ENCODE measurements at places on chromosomes 1 and 21. TPM values are rescaled to one million over a fixed set of nuclear protein-coding genes. Genes with fewer than 3 reads are reported as not detected.
A peak's percentile ranks its signal among the peaks of the same experiment; 100 is the strongest.

- DNase-seq = peak; percentile 29
Observed at GRCh38 chr1:60573726-60574409, 500.3 kb upstream of the C1orf87 start.

DNA sequence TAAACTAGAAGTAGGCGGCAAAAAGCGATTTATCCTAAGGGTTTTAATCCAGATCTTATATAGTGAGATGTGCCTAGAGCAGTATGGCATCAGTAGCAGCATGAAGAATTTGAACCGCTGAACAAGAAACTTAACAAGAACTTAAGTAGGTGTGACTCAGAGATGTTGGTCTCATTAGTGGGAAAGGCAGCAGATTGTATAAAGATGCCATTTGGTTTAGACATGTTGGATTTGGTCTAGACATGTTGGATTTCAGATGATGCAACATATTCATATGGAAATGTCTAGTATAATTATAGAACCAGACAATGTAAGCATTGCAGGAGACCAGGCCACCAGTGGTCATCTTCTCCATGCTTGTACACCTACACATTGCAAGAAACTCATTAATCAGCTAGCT, 42.1 kb upstream of the ZP4 start:
- no peak for DNase-seq

- DNase-seq = peak; percentile 44
Observed at GRCh38 chr1:220217383-220217988, 54.8 kb downstream of the RAB3GAP2 start.

OLIG1 gene
- total RNA-seq = not detected

DNA sequence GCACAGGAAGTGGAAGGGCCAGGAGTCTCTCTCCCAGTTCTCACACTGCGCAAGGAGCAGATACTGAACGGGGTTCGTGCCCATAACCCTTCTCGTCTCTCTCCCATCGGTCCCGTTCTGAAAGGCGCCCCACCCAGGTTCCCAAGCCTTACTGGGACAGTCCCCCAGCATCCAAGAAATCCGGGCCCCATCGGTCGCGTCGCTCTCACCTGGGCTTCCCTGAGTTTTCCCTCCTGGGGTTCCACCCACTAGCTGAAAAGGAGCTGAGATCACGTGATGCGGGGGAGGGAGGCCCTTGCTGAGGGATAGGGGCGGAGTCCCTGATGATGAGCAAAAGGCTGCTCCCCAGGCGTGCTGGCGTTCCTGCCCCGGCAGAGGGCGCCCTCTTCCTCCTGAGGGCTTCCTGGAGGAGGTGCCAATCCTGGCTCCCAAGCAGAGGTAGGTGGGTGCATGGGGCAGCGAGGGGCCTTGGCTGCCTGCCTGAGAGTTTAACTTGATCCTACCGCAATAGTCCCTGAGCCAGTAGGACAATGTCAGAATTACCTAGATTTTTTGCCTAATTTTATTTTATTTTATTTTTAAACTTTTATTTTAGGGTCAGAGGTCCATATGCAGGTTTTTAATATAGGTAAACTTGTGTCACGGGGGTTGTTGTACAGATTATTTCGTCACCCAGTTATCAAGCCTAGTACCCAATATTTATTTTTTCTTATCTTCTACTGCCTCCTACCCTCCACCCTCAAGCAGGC, at the start of gene SPOCD1:
SPOCD1 (minus strand) TSS at position 271 of the 749 bp plus-strand sequence. CDS start 689 bp downstream, outside the sequence.
- peak; percentile 95 for DNase-seq

- peak; percentile 80 for DNase-seq
Observed at GRCh38 chr1:10692401-10693021, 103.9 kb downstream of the CASZ1 start.

GRCh38 chr21:29219165-29219770, 79.5 kb upstream of the BACH1 start:
- DNase-seq = peak; percentile 9

DNA sequence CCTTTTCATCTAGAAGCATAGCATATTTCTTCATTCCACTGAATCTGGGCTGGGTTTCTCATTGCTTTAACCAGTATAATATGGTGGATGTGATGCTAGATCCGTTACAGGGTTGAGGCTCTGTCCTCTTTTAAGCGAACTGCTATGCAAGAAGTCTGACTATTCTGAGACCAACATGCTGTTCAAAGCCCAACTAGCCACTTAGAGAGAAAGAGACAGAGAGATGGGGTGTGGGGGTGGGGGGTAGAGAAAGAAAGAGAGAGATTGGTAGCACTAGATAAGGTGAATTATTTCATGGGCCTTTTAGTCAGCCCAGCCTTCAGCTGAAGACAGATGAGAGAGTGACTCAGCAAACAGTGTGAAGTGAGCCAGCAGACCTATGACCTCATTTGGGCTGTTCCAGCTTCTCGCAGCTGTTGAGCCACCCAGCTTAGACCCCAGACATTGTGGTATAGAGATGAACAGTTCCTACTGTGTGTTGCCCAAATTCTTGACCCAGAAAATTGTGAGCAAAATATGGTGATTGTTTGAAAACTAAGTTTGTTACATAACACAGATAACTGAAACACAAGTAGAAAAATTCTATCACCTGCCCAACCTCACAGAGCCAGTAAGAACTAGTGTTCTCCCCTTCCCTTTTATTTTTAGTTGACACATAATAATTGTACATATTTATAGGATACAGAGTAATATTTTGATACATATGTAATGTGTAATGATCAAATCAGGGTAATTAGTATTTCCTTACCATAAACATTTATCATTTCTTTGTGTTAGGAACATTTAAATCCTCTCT, 40.7 kb upstream of the PRKACB start:
- peak; percentile 21 for DNase-seq

CD164L2 gene
- not detected for total RNA-seq

DNA sequence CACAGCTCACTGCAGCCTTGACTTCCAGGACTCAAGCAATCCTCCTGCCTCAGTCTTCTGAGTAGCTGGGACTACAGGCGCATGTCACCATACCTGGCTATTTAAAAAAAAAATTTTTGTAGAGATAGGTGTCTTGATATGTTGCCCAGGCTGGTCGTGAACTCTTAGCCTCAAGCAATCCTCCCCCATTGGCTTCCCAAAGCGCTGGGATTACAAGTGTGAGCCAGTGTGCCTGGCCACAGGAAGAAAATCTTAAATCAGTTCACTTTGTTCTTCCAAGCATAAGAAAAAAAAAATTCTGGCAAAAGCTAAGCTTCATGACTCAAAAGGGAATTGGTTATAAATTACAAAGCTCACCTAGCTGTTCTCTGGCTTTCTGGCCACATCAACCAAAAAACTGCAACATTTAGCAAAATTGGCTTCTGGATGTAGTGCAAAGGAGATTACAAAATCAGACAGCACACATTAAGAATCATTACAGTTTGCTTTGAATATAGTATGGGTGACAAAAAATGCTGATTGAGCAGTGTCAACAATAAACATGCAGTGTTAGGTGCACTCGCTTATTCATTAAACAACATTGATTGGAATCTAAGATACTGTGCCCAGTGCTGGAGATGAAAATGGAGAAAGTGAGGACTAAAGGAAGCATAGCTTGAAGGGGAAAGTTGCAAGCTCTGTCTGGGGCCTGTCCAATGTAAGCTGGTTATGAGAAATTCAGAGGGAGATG, 76.7 kb downstream of the KCTD3 start:
- DNase-seq = no peak

AMPD1 gene
- not detected for total RNA-seq

ALX3 gene
- not detected for total RNA-seq

Data from Calu3 (cell line).